ENCODE measurements at places on chromosomes 11 and 22.

- no peak for DNase-seq
Measured at GRCh38 chr11:64638018-64638665, 47.1 kb downstream of the SLC22A12 start.

DNA sequence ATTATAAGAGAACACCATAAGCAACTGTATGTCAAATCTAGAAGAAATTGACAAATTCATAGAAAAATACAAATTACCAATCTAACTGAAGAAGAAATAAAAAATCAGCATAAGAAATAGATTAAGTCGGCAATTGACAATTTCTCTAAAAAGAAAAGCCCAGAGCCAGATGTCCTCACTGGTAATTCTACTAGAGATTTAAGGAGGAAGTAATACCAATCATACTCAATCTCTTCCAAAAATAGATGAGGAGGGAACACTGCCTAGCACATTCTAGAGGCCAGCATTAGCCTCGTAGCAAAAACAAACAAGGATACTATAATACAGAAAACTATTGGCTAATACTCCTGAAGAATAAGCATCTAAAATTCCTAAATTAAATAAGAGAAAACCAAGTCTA lies 40.4 kb upstream of the IGLL5 start:
- DNase-seq = no peak

GRCh38 chr22:41996826-41997225 lies 1.8 kb upstream of the WBP2NL start:
- no peak for DNase-seq

DNA sequence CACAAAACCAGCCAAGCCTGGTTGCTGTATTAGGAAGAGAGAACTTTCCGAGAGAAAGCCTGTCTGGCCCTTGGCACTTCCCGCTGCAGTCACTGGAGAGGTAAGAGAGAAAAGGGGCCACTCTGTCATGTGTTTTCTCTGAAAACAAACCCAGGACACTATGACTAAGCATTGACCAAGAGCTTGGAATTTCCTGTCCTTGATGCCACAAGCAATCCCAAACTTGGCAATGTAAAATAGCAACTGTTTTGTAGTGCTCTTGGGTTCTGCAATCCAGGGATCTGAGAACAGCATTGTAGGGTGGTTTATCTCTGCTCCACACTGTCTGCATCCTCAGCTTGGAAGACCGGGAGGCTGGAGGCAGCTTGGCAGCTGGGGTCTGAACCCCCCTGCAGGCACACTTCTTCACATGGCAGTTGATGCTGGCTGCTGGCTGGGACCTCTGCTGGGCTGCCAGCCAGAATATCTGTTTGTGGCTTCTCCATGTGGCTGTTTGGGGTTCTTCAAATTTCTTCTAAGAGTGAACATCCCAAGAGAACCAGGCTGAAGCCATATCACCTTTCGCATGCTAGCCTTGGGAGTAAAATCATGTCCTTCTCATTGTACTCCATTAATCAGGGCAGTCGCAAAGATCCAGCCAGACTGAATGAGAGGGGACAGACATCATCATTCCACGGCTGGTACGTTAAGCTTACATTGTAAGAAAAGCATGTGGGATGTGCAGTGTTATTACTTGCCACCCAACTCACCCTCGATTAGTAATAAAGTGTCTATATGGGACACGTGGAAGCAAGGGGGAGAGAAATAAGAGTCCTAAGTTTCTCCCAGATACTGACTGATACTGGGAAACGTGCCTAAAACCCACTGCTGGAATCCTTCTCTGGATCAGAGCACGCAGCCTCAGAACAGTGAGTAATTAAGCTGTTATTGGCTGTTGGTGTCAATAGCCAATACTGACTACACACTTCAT lies 537.4 kb upstream of the B3GAT1 start:
- no peak for DNase-seq

GRCh38 chr22:46653596-46653995 lies 33.4 kb downstream of the GRAMD4 start:
- no peak for DNase-seq

DNA sequence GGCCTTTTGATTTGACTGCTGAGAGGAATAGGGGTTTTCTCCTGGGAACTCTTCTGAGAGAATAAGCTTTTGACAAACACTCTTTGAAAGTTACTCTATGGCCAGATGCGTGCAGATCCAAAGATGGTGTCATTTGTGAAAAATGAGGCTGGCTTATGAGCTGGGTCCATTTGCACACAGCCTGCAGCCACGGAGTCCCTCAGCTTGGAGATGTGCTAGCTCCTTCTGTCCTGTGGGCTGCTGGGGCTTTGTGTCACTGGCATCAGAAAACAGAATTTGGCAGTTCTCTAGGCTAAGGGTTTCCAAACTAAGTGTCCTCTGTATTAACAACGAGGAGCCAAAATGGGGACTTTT lies 702.4 kb downstream of the NTM start:
- no peak for DNase-seq

- DNase-seq = no peak
Measured at GRCh38 chr11:41413843-41414242, 45.6 kb downstream of the LRRC4C start.

- DNase-seq = no peak
Measured at GRCh38 chr11:16114978-16115871, 241.1 kb downstream of the SOX6 start.

DNA sequence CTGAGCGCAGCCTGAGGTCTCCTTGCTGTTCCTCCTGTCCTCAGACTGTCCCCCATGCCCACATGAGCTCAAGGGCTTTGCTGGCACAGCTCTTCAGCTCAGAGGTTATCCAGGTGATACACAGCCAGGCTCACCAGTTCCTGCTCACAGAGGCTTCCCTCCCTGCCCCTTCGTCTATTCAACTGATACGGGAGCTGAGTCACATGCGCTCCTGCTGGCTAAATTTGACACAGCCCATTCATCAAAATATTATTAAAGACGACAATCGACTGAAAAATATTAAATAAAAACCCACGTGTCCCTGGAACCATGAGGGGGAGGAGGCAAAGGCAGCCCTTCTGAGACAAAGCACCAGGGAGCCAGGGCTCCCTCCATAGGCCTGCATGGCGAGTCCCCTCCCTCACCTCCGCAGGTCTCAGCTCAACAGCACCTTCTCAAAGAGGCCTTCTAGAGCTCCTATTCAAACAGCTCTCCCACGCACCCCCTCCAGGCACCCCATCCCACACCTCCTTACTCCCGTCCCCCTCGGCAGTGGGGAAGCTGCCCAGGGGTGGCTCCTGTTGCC lies 40.5 kb downstream of the DUSP8 start:
- DNase-seq = no peak

GRCh38 chr11:47109727-47110246 lies 66.9 kb downstream of the ARFGAP2 start:
- DNase-seq = no peak

DNA sequence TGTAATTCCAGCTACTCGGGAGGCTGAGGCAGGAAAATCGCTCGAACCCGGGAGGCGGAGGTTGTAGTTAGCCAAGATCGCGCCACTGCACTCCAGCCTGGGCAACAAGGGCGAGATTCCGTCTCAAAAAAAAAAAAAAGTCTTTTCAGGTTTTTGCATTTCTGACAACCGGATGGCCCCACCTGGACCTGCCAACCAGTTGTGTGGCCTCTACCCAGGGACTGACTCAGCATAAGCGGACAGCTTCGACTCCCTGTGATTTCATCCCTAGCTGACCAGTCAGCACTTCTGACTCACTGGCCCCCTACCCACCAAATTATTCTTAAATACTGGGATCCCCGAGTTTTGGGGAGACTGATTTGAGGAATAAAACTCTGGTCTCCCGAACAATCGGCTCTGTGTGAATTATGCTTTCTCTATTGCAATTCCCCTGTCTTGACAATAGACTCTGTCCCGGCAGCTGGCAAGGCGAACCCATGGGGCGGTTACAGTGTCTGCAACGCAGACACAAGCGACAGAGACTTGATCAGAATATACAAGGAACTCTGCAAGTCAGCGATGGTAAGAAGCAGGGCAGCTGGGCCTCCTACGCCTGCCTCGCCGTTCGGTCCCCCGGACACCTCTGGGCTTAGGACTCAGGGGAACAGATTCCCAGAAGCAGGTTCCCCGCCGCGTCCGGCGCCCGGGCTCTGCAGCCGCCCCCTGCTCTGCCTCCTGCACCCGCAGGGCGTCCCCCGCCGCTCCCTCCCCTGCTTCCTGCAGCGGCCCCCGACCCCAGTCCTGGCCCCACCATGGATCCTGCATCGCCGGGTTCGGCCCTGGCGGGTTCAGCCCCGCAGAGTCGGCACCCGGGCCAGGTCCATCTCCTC lies 741 bp upstream of the TALDO1 start:
- no peak for DNase-seq

DNA sequence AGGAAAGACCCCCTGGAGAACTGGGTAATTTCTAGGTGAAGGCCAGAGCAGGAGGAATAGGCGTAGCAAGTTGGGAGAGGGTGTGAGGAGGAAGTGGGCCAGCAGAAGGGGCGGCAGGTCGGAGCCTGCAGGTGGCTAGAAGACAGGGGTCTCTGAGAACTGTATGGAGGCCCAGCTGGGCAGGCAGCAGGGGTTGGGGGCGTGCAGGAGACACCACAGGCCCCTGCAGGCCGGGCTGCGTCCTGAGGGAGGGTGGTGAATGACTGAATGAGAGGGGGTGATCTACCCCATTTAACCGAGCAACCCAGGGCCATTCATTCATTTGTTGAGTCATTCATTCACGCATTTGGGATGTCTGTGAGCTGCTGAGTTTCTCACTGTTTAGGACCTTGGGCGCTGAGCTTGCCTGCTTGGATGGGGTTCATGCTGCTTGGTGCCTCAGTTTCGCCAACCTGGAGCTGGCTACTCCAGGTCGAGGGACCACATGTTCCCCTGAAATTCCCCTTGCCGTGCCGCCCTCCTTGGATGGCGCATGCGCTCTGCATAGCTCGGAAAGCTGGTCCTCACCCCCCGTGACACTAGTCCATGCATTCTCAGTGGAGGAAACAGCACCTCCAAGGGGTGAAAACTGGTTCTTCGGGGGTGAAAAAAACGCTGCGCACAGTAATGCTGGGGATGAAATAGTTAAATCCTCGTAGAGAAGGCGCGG lies 15.6 kb downstream of the MPPED1 start:
- DNase-seq = no peak

DNA sequence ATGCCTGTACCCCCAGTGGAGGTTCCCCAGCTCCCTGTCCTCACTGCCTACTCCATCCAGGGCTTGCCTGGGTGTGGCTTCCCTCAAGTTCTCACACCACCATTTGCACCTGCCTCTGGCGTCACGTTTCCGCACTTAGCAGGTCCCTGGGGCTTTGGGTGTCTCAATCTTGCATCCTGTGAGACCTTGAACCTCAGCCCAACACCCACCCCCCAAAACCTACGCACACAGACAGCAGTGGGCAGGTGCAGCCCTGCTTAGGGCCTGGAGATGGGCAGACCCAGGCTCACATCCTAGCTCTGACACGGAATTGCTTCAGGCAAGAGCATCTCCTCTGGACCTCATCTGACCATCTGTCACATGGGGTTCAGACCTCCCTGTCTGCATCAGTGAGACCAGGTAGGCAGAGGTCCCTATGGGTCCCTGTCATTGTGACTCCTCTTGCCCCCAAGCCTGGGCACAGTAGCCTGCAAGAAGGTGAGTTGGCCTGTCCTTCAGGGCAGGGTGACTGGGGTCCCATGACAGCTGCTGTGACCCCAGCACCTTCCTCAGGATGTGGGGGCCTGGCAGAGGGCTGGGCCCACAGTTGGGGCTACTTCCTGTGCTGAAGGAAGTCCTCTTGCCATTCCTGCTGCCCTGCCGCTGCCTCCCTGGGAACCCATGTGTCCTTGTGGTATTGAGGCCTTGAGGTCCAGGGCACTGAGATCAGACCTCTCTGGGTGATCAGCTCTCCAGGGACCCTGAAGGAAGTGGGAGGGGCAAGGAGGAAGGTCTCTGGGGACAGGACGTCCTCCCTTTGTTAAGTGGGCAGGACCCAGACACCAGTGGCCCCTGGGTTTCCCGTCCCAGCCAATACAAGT lies 2.0 kb downstream of the SIPA1 start:
- DNase-seq = no peak

DNA sequence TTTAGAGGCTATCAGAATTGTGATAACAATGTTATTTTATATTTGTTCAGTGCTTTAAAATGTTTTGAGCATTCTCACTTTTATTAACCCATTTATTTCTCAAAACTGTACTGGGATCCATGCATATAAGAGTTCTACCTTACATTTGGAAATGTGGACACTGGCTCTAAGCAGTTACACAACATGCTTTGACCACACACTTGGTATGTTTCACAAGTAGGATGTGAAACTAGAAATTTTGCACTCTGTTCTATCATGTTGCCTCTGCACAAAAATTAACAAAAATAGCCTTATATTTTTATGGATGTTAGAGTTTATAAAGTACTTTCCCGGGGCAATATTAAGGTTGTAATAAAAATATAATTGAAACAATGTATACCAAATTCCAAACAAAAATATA lies 126.9 kb upstream of the CHORDC1 start:
- DNase-seq = no peak

Measured in AG09319 (cell line).